ENCODE measurements at places on chromosomes 13 and 19. TPM values are rescaled to one million over a fixed set of nuclear protein-coding genes. Genes with fewer than 3 reads are reported as not detected.

ZNF77 gene
- total RNA-seq, result 2.2 TPM

ARMC6 gene
- total RNA-seq, result 12.2 TPM

PALM3 gene
- total RNA-seq, result not detected

KASH5 gene
- not detected for total RNA-seq

PLK5 gene
- not detected for total RNA-seq

CLDND2 gene
- total RNA-seq, result not detected

SIGLEC12 gene
- not detected for total RNA-seq

All from left ventricle myocardium superior (tissue), 1 donor.